Activated CD4-positive, alpha-beta T cell treated with anti-CD3 and anti-CD28 coated beads, Interleukin-2, amount 50 U/mL, for 16 hours (primary cell): ENCODE measurements at places on chromosomes 16 and 17.

GRCh38 chr17:47277921-47278320, 24.3 kb downstream of the ITGB3 start:
- no peak for DNase-seq

- DNase-seq: no peak
Measured at GRCh38 chr17:51948128-51948527, 210.4 kb downstream of the CA10 start.

DNA sequence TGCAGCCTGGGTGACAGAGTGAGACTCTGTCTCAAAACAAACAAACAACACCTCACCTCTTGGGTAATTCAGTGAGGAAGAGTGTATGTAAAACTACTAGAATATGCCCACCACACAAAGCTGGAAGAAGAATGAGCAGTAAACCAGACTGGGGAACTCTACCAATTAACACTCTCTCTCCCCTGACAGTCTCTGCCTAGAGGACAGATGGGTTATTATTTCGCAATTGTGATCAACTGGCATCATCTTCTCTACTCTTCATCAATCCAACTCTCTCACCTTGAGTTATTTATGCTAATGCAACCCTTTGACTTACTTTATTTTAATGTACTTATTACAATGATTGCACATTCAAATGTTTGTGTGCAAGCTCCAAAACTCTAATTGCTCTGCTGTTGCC, 205.6 kb downstream of the XYLT1 start:
- DNase-seq: no peak

DNA sequence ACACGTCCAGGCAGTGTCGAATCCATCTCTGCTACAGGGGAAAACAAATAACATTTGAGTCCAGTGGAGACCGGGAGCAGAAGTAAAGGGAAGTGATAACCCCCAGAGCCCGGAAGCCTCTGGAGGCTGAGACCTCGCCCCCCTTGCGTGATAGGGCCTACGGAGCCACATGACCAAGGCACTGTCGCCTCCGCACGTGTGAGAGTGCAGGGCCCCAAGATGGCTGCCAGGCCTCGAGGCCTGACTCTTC, 7.2 kb upstream of the CD68 start:
- DNase-seq: no peak

GRCh38 chr16:3938843-3939624, 58.5 kb upstream of the CREBBP start:
- DNase-seq: peak; percentile 51

GRCh38 chr16:81650982-81651562, 128.0 kb upstream of the PLCG2 start:
- no peak for DNase-seq

DNA sequence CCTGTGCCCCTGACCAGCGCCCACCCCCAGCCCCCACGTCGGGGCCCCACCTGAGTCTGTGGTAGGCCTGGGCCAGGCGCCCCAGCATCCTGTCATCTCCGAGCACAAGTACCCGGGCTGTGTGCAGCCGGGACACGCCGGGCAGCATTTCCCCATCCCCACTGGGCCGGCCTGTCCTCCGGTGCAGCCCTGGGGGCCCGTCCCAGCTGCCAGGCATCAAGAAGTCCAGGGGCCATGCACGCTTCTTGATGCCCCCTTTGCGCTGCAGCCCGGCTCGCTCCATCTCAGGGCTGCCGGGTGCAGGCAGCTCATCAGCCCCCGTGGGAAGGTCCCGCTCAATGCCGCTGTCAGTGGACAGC, 29.3 kb upstream of the MFSD6L start:
- no peak for DNase-seq

- no peak for DNase-seq
Measured at GRCh38 chr17:30148376-30148775, 31.8 kb downstream of the NSRP1 start.

DNA sequence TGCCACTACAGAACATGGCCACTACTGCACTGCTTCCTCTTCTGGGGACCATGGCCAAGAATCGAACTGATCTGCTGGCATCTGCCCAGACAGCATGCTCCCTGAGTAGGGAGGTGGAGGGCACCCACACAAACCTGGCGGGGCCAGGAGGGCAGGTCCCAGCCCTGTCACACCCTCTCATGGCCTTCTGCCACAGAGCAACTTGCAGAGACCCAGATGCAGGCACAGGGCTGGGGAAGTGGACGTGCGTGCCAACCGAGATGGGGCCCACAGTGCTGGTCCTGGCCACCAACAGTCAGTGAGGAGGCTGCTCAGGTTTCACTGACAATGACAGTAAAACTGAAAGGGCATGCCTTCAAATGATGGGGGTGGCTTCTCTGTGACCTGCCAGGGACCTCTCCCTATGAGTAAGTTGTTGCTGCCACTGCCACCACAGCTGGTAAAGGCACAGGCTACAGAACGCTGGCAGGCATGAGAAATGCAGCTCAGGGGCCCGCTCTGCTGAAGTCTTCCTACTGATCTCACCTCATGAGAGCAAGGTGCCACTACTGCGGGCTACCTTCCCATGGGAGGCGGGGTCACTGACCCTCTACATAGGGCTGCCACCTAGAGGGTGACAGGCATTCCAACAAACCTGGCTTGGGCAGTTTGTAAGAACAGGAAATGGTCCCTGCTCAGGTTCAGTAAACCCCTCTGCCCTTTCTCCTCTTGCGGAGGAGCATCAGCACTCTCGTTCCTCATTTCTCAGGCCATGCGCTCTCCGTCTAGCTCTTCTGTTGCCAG, 15.5 kb downstream of the HIC1 start:
- DNase-seq: peak; percentile 95

GRCh38 chr17:74206332-74206818, 2.9 kb downstream of the RPL38 start:
- no peak for DNase-seq

GRCh38 chr16:9296271-9296590, 204.8 kb downstream of the HAPSTR1 start:
- DNase-seq: no peak

GRCh38 chr17:57594767-57595166, 150.3 kb downstream of the CCDC182 start:
- no peak for DNase-seq

DNA sequence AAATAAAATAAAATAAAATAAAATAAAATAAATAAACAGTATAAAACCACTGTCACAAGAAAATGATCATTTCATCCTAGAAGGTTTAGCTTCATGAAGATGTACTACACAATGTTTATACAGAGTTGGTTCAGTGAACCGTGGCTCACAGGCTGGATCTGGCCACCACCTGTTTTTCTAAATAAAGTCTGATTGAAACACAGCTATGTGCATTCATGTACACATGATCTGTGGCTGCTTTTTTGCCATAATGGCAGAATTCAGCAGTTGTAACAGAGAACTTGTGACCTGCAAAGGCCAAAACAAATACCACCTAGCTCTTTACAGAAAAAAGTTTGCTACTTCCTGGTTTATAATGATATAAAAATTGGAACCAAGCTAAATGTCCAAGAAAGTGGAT, 12.6 kb upstream of the RPRML start:
- DNase-seq: no peak

- DNase-seq: no peak
Measured at GRCh38 chr17:75822119-75822799, 21.9 kb downstream of the UNC13D start.

DNA sequence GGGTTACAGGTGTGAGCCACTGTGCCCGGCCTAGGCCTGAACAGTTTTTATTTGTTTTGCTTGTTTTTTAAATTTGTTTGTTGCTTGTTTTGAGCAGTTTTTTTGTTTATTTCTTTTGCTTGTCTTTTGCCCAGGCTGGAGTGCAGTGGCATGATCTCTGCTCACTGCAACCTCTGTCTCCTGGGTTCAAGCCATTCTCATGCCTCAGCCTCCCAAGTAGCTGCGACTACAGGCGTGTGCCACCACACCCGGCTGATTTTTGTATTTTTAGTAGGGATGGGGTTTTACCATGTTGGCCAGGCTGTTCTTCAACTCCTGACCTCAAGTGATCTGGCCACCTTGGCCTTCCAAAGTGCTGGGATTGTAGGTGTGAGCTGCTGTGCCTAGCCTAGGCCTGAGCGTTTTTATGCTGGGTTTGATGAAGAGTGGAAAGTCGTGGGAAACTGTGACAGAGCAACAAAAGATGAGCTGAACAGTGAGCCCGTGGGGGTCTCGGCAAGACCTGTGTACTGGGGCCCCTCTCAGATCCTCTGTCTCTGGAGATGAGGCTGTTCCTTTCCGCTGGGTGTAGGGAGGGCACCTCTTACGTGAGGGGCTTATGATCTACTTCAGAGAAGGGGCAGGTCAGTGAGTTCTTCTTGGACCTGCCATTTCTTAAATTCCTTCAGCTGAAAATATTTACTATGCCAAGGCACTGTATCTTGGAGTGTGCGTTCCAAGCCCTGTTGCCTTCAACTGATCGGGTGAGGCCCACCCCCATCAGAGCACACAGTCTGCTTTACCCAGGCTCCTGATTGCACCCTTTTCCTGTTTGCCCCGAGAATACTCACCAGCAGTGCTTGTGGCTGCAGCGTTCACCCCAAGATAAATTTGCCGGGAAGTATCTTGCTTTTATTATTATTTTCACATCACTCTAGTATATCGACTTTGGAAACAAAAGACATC, 322.1 kb downstream of the SEC14L1 start:
- DNase-seq: no peak

- peak; percentile 84 for DNase-seq
Measured at GRCh38 chr16:57530104-57530521, 6.3 kb downstream of the CCDC102A start.

DNA sequence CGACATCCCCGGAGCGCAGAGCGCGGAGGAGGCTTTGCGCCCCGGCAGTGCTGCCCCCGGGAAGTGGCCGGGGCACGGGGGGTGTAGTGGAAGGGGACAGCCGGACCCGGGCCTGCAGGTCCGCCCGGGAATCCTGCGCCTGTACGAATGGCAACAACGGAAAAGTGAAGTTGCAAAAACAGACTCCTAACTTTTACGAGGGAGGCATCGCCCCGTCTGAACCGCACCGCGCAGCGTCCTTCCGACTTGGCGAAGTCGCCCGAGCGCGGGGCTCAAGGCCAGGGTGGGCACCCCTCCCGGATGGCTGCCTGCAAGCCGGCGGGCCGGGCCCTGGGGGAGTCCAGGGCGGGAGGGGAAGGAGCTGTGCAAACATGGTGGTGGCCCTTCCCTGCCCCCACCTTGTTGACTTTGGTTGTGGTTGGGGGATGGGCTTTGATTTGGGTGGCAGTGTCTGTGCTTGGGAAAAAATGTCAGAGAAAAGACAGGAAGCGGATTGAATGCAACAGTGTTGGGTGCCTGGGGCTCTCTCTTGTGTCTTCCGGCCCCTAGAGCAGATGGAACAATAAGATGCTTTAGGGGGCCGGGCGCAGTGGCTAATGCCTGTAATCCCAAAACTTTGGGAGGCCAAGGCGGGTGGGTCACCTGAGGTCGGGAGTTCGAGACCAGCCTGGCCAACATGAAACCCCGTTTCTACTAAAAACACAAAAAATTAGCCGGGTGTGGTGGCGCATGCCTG, 675 bp downstream of the RNF213 start:
- DNase-seq: peak; percentile 87

DNA sequence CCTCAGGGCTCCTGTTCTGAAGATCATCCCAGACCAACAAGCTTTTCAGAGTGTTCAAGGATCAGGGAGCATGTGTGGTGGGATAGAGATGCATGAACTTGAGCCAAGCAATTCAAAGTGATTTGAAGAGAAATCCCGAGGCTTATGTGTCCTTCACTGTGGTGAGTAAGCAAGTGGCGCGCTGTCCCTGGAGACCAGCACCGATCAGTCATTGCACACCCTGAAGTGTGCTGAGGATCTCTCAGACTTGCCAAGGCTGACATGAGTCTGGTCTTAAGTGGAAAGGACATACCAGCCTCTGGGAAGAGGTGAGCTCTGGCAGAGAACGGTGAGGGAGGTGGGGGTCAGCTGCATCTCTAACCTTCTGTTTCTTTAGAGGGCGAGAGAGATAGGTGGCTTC, 43.8 kb upstream of the CDH13 start:
- DNase-seq: no peak

GRCh38 chr17:31388770-31389656, 2.5 kb upstream of the RAB11FIP4 start:
- DNase-seq: peak; percentile 33

DNA sequence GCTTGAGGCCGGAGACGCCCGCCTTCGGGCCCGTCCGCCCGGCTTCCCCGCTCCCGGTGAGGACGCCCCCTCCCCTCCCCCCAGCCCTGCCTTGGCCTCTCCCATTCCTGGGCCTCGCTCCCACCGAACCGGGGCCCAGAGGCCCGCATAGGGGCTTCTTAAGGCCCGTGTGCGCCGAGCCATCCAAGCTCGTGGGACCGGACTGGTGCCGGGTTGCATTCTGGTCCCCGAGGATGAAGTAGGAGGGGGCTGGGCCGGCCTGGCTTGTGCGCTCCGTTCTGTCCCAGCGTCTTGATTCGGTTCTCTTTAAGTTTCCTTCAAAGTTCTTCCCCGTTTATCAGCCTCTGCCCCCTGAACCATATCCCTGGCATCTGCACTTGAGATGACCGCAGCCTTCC, 488 bp downstream of the SENP3 start:
- DNase-seq: no peak

DNA sequence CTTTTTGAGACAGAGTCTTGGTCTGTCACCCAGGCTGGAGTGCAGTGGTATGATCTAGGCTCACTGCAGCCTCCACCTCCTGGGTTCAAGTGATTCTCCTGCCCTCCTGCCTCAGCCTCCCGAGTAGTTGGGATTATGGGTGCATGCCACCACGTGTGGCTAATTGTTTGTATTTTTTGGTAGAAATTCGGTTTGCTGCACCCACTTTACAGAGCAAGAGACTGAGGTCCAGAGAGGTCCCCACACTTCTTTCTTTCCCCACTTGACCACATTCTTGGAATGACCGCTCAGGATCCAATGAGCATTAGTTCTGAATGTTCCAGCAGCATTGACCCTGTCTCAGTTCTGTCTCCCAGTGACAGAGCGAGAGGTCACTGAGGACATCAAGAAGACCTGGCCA, 5.3 kb upstream of the SLC16A3 start:
- DNase-seq: no peak

DNA sequence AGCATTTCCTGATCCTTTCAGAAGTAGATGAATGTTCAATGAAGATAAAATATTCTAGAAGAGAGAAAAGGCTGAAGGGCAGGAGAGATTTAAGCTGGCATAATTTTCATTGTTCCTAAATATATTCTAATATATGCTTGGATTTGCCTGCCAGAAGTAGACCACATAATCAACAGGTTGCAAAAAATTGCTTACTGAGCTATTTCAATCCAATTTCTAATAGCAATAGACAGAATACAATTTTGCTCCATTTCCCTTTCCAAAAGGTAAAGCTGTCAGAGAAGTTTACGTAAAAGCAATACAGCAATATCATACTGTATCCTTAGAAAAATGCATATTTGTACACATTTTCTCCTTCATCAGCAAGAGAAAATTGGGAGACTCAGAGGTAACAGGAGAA, 237.3 kb downstream of the PMP22 start:
- no peak for DNase-seq

- DNase-seq: no peak
Measured at GRCh38 chr17:3678095-3678820, 9.6 kb downstream of the EMC6 start.

DNA sequence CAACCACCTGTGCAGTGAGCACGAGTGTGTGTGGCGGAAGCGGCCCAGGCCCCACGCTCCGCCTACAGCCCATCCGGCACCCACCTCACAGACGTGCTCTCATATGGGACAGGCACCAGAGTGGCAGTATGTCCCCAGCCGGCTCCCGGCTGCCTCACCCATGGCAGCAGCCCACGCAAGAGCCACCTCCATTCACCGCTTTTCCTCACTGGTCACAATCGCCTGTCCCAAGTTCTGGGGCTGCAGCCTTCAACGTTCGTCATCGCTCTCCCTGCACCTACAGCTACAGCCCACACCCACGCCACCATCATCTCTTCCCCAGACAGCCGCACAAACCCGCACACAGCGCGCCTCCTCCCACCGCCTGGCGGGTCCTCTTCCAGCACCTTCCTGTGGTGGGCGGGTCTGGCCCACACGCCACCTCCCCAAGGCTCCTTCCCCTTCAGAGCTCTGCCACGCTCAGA, 17.5 kb upstream of the TRAP1 start:
- no peak for DNase-seq

- no peak for DNase-seq
Measured at GRCh38 chr17:1494203-1494602, 1.7 kb upstream of the MYO1C start.
